ENCODE measurements at places on chromosomes 5 and 9.
A peak's percentile ranks its signal among the peaks of the same experiment; 100 is the strongest.

DNA sequence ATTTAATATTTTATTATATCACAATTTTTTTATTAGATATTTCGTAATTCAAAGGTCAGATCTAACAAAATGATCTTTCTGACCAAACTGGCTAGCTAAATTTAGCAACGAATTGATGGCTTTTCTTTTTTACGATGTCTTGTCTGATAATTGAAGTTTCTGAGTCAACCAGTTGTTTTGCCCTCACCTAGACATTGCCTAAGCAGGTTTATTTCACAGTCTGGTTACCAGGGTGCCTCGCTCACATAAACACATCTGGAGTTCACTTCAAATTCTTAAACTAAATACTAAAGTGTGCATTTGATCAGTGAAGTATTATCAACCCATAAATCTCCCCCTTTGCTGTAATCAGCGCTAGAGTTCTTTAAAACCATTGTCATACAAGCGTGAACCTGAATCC, 448.3 kb downstream of the TLE4 start:
- DNase-seq = no peak

GRCh38 chr9:91156451-91157234, 205.1 kb downstream of the AUH start:
- DNase-seq = no peak

- DNase-seq = peak; percentile 58
These were observed 245.4 kb downstream of the MPDZ start for GRCh38 chr9:13033959-13034693.

DNA sequence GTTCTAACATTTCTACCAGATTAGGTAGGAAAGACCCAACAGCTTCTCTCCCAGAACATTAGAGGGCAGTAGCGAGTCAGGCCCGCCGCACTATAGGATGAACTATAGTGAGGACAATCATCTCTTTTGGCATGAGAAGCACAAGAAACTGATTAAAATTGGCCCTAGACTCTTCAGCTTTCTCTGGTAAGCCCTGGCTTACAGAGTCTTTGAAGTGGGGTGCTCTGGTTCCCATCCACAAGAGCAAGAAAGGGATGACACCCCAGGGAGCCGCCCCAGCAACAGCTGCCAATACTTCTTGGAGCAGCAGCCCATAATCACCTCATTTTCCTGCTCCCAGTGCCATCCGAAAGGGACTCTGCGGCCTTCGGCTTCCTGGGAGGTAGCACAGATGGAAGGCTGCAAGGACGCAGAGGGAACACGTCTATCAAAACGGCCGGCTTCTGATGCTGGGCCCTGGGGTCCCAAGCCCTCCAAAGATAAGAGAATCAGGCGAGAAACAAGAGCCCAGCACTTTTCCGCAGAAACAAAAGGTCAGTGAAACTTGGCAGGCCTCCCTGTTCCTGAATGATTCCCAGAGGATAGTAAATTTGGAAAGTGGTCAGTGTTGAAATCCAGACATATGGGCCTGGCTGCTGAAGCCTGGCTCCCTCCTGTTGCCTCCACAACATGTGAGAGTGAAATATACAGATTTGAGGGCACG, 69.3 kb downstream of the HSD17B3 start:
- DNase-seq = peak; percentile 63

GRCh38 chr5:151868451-151868850, 56.2 kb downstream of the GLRA1 start:
- DNase-seq = peak; percentile 1

DNA sequence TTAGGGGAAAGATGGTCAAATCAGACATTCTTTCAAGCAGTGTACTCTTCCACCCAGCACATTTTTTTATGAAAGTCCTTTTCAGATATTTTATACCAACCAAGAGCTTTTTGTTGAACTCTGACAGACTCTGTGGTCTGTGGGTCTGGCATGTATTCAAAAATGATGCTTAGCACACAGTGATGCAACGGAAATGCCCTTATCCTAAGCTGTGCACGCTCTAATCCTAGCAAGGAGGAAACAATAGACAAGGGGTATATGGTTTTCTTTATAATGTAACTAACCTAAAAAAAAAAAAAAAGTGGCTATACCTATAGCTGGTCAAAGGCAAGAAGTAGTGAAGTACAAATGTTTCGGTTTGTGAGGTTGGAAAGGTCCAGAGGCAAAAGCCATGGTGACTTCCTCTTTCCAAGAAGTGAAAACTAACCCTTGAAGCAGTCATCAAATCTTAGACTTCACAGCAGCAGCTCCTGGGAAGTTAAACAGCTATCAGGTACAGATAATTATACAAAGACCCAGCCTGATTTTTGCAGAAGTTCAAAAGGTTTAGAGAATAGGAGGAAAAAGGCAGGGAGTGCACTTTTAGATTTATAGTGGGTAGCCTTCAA, 82.5 kb downstream of the SEMA6A start:
- peak; percentile 88 for DNase-seq

DNA sequence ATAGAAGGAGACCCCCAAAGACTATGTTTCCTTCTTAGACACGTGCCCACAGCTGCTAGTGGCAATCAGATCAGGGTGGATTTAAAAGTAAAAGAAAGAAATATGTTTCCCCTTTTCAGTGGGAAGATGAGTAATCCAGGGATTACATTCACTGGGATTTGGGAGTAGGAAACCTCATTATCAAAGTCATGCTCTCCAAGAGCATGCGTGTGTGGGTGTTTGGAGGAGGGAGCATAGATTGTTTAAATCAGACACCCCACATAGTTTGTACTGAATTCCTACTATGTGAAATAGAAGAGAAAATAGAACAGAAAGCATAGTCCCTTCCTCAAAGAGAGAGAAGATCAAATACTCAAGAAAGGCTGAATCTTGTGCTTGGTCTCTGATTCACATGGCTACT, 65.5 kb upstream of the TBCA start:
- DNase-seq = no peak

Data from EH (cell line).